CD4-positive, alpha-beta T cell treated with Interleukin-10 for 1 hour (primary cell): ENCODE measurements at places on chromosomes 1 and 21.

DNA sequence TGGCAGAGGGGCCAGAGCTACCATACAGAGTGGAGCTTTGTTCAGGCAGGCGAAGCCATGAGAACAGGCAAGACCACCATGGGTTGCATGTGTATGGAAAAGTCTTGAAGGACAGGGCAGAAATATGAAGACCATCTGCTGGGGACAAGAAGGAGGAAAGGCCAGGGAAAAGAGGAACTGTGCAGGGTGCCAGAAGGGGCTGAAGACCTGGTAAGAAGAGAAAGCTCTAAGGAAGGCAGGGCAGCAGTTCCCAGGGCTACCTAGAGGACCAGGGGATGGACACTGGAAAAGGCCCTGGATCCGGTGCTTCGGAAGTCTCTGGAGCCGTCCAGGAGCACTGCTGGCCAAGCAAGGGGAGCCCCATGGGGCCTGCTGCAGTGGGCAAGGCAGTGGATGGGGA lies 43.4 kb downstream of the PKP1 start:
- DNase-seq, result no peak

- no peak for DNase-seq
Observed at GRCh38 chr1:227773558-227773957, 38.3 kb downstream of the SNAP47 start.

- peak; percentile 69 for DNase-seq
Observed at GRCh38 chr1:151458802-151459330, 428 bp downstream of the POGZ start.

DNA sequence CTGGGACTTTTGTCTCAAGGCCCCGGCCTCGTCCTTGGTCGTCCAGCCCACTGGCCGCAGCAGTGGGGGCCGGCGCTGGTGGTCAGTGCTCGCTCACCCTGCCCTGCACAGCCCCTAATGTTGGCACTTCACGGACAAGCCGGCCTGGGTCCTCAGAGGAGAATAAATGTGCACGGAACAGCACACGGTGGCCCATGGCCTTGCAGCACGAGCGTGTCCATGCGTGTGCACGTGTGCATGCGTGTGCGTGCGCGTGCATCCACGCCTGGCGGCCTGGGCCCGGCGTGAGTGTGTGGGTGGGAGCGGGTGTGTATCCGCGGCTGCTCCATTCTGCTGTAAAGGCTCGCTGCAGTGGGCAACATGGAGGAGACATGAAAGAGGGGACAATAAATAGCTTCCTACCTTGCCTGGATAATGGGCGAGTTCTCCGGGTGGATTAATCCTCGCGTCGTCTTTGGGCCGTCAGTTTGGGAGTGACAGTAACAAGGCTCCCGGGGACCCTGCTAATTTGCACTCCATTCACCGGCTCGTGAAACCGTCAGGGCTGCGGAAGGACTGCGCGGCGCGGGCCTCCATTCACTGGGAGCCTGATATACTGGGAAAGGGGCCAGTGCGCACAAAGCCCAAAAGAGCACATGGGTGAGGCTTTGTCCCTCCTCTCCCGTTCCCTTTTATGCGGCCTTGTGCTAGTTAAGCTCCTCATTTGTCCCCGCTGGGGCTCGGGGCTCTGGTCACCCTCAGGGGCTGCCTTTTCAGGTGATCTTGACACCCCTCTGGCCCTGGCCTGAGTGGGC lies 142.8 kb downstream of the PRDM16 start:
- DNase-seq, result no peak

GRCh38 chr1:100075773-100076172 lies 57.0 kb downstream of the SASS6 start:
- DNase-seq, result no peak

- DNase-seq, result no peak
Observed at GRCh38 chr1:198794498-198794897, 155.7 kb downstream of the PTPRC start.

- no peak for DNase-seq
Observed at GRCh38 chr1:73100216-73100615, 817.9 kb upstream of the NEGR1 start.

- DNase-seq, result peak; percentile 78
Observed at GRCh38 chr1:151326619-151327222, 495 bp downstream of the PI4KB start.
